ENCODE measurements at places on chromosomes 4 and X.

GRCh38 chr4:98786866-98787265, 128.5 kb upstream of the TSPAN5 start:
- no peak for DNase-seq

GRCh38 chr4:70901607-70901983, 574 bp upstream of the MOB1B start:
- no peak for DNase-seq

GRCh38 chr4:37071576-37071975, 173.0 kb upstream of the NWD2 start:
- DNase-seq, result no peak

GRCh38 chrX:88982933-88983332, 235.9 kb downstream of the CPXCR1 start:
- no peak for DNase-seq

DNA sequence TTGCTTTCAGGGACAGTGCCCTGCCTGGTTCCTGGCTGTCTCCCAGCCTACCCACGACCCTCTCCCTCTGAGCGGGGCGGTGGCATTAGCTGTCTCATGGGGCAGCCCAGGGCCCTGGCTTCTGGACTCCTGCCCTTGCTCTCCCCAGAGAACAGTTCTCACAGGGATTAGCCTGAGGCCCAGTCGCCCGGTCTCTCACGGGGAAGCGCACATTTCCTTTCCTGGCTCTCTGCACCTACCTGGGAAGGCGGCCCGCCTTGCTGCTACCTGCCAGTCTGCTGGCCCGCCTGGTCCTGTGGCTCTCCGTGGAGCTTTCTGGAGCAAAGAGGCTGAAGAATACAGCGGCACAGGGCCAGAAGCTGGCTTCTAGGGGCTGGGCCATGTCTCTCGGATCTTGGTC, 128.4 kb downstream of the FHDC1 start:
- no peak for DNase-seq

GRCh38 chrX:49884290-49884862, 5.1 kb downstream of the USP27X start:
- no peak for DNase-seq

DNA sequence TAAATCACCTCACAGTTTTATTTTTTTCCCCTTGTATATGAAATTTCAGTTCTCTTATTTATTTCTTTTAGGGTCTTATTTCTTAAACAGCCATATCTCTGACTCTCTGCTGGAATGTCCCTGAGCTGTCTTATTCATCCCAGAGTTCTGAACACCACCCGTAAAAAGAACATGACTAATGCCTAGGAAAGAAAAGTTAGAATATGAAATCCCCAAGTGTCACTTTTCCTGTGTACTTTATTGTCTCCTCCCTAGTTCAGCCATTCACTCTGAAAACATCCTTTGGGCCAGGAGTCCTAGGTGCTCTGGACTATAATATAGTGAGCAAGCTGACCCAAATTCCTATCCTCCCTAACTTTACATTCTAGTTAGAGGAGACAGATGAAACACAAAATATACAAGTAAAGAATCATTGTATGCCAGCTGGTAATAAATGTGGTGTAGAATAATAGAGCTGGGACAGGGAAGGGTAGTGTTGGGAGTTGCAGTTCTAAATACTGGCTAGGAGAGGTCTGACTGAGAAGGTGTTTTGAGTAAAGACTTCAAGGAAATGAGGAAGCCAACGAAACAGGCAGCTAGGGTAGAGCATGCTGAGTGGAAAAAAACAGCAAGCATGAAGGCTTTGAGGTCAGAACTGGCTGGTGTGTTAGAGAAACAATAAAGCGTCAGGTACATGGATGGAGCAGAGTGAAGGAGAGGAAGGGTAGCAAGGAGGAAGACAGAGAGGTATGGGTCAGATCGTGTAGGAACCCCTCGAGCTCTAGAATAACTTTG, 40.6 kb upstream of the FTHL17 start:
- no peak for DNase-seq

DNA sequence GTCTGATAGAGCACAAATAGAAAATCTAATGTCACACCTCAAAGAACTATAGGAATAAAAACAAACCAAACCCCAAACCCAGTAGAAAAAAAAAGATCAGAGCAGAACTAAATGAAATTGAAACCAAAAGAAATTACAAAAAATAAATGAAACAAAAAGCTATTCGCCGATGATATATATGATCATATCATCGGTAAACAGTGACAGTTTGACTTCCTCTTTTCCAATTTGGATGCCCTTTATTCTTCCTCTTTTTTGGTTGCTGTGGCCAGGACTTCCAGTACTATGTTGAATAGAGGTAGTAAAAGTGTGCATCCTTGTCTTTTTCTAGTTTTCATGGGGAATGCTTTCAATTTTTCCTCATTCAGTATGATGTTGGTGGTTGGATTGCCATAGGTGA, 215.3 kb upstream of the AR start:
- no peak for DNase-seq

DNA sequence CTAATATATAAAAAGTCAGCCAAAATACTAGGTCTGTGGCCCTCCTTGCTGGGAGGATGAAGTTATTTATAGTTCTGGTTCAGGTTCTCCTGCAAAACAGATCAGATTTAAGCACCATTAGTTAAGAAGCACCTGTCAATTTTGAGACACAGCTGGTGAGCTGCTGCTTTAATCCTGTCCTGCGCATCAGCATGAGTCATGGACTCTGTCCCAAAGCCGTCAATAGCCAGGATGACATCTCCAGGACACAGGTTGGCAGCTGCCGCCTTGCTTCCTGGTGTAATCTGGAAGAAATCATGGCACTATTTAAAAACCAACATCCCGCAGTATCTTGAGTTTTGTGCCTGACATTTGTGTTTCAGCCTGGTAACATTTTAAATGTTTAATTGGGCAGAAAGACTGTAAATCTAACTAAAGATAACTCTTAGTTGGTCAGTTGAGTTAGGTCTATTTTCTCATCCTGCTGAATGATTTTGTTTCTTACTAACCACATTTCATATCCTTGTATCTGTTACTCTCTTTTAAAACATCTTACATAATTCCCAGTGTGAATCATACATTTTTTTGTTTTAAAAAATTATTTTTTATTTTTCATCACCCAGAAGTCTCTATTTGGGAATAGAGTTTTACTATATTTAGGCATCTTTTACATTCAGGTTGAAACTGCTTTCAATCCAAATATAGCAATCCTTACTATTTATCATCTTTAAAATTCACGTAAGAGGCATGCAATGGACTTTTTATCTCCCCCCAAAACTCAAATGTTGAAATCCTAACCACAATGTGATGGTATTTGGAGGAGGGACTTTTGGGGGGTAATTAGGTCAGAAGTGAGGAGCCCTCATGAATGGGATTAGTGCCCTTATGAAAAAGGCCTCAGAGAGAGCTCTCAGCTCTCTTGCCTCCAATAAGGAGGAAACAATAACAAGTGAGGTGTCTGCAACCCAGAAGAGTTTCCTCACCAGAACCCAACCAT, 10.1 kb downstream of the PDLIM3 start:
- no peak for DNase-seq

DNA sequence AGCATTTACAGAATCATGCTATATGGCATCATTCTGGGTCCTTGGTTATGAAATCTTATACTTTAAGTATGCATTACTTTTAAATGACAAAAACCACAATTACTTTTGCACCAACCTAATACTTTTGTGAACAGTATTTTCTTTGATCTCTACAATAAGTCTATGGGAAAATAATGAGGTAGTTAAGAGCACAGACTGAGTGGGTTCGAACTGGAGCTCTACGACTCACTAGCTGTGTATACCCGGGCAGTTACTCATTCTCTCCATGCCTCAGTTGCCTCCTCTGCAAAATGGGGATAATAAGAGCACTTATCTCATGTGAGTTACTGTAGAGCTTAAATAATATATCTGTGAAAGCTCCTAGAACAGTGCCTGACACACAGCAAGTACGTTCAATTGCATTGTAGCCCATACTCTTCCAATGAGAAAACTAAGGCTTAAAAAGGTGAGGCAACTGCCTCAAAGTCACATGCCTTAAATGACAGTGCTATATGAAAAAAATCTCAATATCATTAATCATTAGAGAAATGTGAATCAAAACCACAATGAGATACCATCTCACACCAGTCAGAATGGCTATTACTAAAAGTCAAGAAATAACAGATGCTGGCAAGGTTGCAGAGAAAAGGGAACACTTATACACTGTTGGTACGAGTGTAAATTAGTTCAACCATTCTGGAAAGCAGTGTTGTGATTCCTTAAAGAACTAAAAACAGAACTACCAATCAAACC, 151.5 kb downstream of the CHIC2 start:
- DNase-seq, result no peak

GRCh38 chr4:56733352-56733751, 52.3 kb upstream of the HOPX start:
- no peak for DNase-seq

DNA sequence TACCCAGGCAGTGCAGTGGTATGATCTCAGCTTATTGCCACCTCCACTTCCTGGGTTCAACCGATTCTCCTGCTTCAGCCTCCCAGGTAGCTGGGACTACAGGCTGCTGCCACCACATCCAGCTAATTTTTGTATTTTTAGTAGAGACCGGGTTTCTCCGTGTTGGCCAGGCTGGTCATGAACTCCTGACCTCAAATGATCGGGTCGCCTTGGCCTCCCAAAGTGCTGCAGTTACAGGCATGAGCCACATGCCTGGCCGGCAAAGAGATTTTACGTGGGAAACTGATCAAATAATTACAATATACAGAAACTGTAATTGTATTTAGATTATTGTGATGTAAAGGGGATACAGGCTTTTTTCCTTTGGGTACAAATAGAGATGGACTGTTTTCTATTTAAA, 33.7 kb downstream of the RBPJ start:
- DNase-seq, result no peak

DNA sequence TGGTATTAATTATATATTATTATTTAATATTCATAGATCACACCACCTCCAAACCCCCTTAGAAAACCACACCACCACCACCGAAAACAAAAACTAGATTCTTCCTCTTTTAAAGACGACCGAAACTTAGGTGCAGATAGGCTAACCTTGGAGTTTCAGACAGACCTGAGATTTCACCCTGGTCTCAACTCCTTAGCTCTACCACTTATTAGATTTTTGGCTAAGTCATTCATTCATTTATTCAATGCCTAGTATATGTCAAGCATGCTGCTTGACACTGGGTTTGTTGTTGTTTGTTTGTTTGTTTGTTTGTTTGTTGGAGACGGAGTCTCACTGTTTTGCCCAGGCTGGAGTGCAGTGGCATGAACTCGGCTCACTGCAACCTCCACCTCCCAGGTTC, 9.5 kb upstream of the BMP2K start:
- no peak for DNase-seq

DNA sequence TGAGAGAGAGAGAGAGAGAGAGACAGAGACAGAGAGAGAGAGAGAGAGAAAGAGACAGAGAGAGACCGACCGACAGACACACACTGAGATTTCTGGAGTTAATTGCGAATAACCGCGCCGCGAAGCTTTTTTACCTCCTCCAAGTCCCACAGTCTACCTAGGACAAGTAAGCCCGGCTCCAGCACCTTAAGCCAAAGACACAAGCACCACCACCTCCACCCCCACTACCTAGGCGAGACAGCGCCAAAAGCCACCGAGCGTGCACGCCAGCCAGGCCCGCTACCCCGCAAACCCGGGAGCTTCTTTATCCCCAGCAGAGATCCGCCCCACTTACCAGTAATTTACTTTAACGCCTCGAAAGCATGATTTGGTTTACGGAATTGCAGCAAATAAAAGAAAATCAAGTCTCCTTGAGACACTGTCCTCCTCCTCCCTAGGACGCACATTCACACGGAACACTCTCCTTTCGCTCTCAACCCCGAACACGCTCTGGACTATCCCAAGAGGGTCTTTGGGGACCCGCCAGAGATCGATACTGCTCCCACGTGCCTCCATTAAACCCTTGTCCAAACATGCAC, 649.6 kb upstream of the DIPK2B start:
- DNase-seq, result no peak

DNA sequence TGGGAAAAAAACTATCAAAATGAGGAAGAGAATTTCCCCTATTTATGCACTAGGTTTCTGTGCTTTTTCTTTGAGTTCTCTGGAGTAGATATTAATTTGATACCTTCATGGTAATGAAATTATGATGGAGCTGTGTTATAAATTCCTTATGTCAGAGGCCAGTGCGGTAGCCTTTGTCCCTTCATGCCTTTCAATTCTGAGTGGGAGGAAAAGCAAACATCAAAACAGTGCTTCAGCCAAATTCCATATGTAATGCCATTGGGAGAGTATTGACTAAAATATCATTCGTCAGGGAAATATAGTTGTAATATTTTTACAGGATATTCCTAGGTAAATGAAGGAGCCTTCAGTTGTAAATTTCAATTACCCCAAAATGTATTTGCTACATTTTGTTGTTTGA, 17.5 kb upstream of the RGN start:
- no peak for DNase-seq

DNA sequence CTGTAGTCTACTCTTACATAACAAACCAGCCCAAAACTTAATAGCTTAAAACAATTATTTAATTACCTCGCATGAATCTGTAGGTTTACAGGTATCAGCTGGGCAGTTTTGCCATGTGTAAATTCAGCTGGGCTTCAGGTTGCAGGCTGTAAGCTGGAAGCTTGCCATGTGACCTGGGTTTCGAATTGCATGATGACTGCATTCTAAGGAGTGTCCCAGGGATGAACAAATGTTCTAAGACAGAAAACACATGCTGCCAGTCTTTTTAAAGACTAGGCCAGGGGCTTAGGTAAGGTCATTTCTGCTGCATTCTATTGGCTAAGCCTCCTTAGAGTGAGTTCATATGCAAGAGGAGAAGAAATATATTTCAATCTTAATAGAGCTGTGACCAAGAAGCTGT, 44.8 kb downstream of the GRIA2 start:
- no peak for DNase-seq

GRCh38 chr4:17884063-17884462, 73.3 kb downstream of the NCAPG start:
- no peak for DNase-seq

GRCh38 chr4:155403886-155404285, 27.1 kb upstream of the MAP9 start:
- DNase-seq, result peak; percentile 15

GRCh38 chr4:173187732-173188131, 19.1 kb downstream of the GALNT7 start:
- no peak for DNase-seq

GRCh38 chr4:152459326-152459725, 76.6 kb downstream of the FBXW7 start:
- DNase-seq, result no peak

GRCh38 chr4:2790583-2791517, 2.0 kb upstream of the SH3BP2 start:
- DNase-seq, result no peak

- DNase-seq, result no peak
These were observed 35.9 kb upstream of the GRPEL1 start for GRCh38 chr4:7103607-7104365.
